ENCODE measurements at places on chromosomes 6 and 20.

DNA sequence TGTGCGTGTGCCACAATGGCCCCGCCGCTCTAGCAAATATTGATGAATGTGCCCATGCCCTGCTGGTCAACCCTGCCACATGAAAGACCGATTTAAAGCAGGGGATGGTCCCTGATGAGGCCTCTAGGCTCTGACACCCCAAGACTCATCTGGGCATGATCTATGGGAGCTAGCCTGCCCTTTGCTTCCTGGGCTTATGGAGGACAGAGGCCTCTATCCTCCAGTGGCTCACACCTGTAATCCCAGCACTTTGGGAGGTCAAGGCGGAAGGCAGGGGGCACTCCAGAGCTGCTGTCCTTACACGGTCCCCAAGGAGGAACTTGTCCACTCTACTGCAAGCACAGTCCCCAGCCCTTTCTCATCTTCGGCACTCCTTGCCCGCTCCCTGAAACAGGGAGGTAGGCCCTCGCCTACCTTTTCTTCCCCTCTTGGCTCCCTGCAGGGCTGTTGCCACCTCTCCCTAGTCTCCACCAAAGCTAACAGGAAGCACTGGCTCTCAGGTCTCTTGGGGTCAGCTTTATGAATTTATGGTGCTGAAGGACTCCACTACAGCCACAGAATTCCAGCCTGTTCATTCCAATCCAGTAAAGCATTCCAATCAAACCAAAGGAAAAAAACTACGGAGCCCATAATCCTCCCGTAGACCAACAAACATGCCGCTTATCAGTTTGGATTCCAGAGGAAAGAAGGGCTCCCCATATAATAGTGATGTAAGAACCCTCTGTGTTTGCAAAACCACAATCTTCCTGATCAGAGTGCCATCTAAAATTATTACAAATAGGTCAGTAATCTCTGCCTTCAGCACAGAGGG is 48.7 kb upstream of the FOXQ1 start:
- no peak for DNase-seq

- no peak for DNase-seq
Measured at GRCh38 chr20:35503841-35504561, 25.5 kb downstream of the C20orf173 start.

DNA sequence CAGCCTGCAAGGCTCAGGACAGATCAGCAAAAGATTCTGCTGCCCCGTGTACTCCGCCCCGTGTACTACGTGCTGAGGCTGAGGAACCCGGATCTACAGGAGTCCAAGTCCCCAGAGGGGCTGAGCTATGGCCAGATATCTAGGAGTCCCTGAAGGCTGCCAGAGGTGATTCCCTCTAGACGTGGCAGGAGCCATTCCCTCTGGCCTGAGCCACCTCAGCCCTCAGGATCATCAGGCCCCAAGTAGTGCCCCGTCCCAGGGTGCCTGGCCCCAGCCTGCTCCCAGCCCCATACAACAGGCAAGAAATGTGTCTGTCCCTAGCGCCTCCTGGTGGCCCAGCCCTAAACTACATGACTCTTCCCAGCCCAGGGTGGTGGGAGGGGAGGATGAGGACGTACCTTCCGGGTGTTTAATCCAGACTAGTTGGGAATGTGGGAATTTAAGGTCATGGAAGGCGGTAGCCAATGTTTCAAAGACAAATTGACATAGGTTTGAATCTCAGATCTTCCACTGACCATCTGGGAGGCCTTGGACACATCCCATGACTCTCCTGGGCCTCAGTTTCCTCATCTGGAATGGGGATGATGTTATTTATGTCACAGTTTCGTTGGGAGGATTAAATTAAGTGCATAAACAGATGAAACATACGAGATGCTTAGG is 49.4 kb upstream of the PTPN1 start:
- DNase-seq = peak; percentile 73

- no peak for DNase-seq
Measured at GRCh38 chr20:8454137-8454712, 322.2 kb downstream of the PLCB1 start.

- no peak for DNase-seq
Measured at GRCh38 chr20:41268402-41268801, 49.1 kb downstream of the ZHX3 start.

- no peak for DNase-seq
Measured at GRCh38 chr6:154404791-154405400, 48.3 kb upstream of the IPCEF1 start.

- DNase-seq = no peak
Measured at GRCh38 chr6:145531822-145532221, 203.5 kb downstream of the EPM2A start.

DNA sequence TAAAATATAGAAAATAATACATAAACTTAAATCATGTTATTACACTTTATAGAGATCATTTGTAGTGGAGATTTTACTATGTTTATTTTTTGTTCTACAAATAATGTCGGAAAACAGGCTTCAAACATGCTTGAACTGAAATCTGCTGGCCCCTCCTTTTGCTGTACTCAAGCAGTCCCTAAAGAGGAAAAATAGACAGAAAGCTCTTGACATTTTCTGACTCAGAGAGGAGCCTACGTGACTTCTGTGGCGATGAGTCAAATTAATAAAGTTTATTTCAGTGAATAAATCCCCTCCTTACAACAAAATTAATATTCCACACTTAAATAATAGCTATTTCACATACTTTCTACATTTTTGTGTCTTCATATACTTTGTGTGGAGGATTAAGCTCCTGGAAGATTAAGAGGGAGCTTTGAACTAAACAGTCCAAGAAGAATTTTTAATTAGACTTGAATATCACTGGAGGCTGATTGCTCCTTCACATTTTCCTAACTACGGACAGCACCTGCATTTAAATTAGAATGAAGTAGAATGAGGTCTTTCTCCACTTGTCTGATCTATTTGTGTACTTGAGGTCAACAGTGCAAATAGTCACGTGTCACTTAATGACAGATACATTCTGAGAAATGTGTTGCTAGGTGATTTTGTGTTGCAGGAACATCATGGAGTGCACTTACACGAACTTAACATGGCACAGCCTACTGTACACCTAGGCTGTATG is 1.7 kb upstream of the TREM1 start:
- DNase-seq = no peak

DNA sequence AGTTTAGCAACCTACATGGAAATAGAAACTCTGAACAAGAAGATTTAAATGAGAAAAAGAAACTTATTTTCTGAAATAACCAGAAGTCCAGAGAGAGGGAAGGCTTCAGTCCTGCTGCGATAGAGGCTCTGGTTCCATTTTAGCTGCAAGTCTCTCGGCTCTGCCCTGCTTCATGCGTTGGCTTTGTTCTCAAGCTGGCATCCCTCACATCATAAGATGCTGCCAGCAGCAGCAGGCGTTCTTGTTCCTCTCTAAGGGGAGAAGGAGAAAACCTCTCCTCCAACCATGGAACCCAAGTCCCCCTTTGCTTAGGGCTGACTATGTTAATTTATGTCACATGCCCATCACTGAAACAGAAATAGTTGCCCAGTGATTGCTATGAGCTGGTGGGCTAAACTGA is 46.4 kb upstream of the PMEPA1 start:
- no peak for DNase-seq

- DNase-seq = no peak
Measured at GRCh38 chr6:1611572-1612298, 2.0 kb downstream of the FOXC1 start.

DNA sequence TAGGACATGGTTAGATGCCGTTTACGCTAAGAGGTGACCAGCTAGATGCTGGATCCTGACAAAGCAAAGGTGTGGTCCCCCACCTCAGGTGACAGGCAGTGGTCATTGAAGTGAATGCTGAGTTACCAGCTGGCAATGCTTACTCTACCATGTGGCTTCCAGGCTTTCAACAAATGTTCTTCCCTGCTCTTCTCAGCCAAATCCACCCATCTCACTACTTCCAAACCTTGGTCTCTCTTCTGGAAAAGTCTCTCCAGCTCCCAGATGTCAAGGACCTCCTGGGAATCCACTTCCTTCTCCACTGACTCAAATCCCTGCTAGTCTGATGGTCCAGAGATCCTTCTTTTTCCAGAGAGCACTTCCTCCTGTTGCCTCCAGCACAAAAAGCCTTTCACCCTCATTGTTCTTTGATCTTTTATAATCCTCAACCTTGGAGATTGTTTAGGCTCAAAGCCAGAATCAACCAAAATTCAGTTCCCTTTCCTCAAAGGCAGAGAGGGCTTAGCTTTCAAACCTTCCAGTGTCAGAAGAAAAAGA is 228.0 kb downstream of the ZNF217 start:
- DNase-seq = no peak

DNA sequence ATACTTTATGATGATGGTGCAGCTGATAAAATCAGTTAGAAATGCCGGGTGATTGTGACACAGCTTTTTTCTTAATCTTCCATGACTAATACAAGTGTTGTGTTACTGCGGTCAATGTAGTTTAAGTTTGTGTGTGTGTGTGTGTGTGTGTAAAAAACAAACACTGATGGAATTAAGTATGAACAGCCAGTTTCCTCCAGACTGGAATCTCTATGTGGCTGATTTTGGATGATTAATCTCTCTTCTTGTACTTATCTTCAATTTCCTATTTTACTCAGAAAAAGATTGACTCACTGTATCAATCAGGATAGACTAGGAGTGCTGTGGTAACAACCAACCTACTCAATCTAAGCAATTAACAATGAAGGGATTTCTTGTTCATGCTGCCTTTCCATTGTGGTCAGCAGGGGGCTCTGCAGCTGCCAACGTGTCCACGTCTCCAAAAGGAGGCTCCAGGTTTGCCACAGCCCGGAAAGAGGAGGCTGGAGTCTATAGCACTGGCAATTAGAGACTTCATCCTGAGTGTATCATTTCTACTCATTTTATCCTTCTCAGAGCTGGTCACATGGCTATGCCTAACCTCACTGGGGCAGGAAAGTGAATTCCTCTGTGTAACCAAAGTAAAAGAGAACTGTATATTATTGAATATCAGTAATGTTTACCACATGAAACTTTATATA is 107.7 kb downstream of the CD109 start:
- DNase-seq = no peak

DNA sequence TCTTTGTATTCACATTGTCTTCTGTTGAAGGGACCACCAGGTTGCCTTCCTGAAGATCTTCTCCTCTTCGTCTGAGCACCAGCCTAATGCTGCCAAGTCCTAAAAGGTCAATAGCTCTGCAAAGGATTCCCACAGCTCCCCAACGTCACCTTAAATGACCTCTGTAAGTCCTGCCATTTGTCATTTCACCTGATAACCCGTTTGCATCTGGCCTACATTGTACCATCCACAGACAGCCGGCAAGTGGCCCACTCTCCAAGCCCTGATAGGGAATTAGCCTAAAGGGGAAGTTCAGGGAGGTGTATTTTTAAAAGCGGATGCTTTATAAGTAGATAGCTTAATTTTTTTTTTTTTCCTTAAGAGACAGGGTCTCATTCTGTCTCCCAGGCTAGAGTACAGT is 127.8 kb downstream of the ZMYND8 start:
- DNase-seq = no peak

GRCh38 chr6:139251045-139251690 is 40.6 kb downstream of the TXLNB start:
- no peak for DNase-seq

DNA sequence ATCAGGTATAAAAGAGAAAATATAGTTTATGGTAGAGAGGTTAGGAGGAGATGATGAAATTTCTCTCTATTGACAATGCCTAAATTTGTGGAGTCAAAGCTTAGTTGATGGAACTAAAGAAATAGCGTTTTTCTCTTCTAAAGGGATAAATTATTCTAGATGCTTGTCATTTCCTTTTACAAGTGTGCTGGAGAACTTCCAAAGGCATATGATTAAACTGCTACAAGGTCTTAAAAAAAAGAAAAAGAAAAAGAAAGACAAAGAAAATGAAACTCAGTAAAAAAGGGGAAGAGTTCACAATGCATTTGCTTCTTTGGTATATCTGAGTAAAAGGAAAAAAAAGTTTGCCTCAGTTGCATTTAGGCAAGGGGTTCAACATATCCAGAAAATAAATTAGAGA is 499.8 kb upstream of the PTCHD4 start:
- no peak for DNase-seq
